ENCODE measurements at places on chromosomes 3 and 15.
A peak's percentile ranks its signal among the peaks of the same experiment; 100 is the strongest.

GRCh38 chr3:109325657-109326056 lies 9.3 kb upstream of the DPPA2 start:
- no peaks in the 10 kb centered on the region for H3K36me3 ChIP-seq
- DNase-seq, result no peak
- no peak overlapping the region for H3K27ac ChIP-seq
- H3K27me3 ChIP-seq, result peaks cover 2% of the 10 kb centered on the region
- no peak overlapping the region for H3K4me3 ChIP-seq

DNA sequence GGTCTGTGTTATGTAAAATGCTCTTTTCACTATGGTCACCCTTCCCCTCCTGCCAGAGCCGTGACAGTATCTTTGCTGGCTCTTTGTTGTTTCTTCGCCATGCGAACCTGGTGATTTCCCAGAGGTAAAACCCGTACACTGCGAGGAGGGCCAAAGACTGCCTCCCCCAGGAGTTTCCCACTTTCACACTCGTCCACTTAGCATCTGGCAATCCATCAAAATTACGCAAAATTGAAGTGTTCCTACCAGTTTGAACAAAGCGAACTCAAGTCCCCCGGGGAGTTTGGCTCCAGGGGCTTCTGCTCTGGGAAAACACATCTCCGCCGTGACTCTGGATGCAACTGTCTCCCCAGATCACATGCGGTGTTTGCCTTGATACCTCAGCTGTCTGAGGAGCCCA lies 239.9 kb downstream of the FAM43A start:
- H3K4me3 ChIP-seq, result no peak overlapping the region
- H3K36me3 ChIP-seq, result no peaks in the 10 kb centered on the region
- no peaks in the 10 kb centered on the region for H3K4me1 ChIP-seq
- H3K27me3 ChIP-seq, result peaks cover 8% of the 10 kb centered on the region

DNA sequence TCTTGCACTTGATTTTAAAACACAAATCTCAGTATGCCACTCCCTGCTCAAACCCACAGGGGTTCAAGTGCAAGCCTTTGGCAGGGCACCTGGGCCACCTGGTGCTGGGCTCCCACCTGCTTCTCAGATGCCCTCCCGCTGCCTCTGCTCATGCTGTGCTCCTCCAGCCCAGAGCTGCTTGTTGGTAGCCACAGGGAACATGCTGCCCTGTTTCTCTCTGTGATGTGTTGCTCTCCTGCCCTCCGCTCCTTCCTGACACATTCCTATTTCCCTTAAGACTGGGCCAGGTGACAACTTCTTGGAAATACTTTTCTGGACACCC lies 27.1 kb upstream of the KY start:
- no peaks in the 10 kb centered on the region for H3K4me1 ChIP-seq
- no peak overlapping the region for H3K27ac ChIP-seq
- no peaks in the 10 kb centered on the region for H3K27me3 ChIP-seq

DNA sequence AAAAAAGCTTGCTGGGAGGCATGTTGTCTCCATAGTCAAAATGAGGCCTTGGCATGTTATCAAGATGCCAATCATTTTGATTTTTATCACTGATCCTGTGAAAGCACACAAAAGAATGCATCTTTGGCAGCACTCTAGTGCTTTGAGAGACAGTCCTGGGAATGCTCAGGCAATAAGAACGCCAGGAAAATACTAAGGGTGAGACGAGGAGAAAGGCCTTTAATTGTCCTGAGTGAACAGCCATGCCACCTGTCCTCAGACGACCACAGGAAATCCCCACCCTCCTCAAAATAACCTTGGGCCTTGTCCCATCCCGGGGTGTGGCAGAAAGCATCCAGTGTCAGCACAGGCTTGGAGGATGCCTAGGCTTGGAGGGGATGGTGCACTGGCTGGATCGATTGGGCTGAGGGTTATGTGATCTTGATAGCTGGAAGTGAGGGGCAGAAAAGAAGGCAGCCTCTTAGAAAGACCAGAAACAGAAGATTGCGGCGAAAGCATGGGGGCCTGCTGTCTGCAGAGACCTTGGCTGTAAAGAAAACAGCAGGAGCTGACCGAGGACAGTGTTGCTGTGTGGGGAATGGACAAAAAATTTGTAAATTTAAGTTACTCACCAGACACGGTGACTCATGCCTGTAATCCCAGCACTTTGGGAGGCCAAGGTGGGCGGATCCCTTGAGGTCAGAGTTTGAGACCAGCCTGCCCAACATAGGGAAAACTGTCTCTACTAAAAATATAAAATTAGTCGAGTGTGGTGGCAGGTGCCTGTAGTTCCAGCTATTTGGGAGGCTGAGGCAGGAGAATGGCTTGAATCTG lies 7.3 kb downstream of the TMEM158 start:
- DNase-seq, result no peak
- H3K27me3 ChIP-seq, result peaks cover 23% of the 10 kb centered on the region
- H3K4me3 ChIP-seq, result no peak overlapping the region
- H3K27ac ChIP-seq, result no peak overlapping the region
- H3K36me3 ChIP-seq, result no peaks in the 10 kb centered on the region

GRCh38 chr3:42660898-42661297 lies 7.4 kb downstream of the ZBTB47 start:
- no peaks in the 10 kb centered on the region for H3K36me3 ChIP-seq
- H3K27me3 ChIP-seq, result no peaks in the 10 kb centered on the region
- H3K27ac ChIP-seq, result no peak overlapping the region
- no peak overlapping the region for H3K4me3 ChIP-seq

GRCh38 chr3:126341755-126342150 lies 15.5 kb downstream of the KLF15 start:
- H3K36me3 ChIP-seq, result no peaks in the 10 kb centered on the region
- no peak overlapping the region for H3K27ac ChIP-seq
- no peaks in the 10 kb centered on the region for H3K27me3 ChIP-seq
- H3K4me3 ChIP-seq, result no peak overlapping the region

- DNase-seq, result no peak
- no peak overlapping the region for H3K27ac ChIP-seq
- no peaks in the 10 kb centered on the region for H3K4me1 ChIP-seq
- no peaks in the 10 kb centered on the region for H3K36me3 ChIP-seq
- no peaks in the 10 kb centered on the region for H3K27me3 ChIP-seq
These were observed 49.2 kb downstream of the ARHGAP11B start for GRCh38 chr15:30675126-30675525.

GRCh38 chr3:61251174-61251972 lies at the start of gene FHIT:
Gene FHIT (minus strand): TSS chr3:61251452.
- H3K27ac ChIP-seq, result peak within 1 kb of the TSS; percentile 55
- H3K4me3 ChIP-seq, result peak within 1 kb of the TSS; percentile 97
- H3K36me3 ChIP-seq, result no peaks in the 10 kb centered on the region
- peaks cover 20% of the 10 kb centered on the region for H3K4me1 ChIP-seq

GRCh38 chr3:62615258-62615849 lies 242.0 kb upstream of the FEZF2 start:
- no peaks in the 10 kb centered on the region for H3K36me3 ChIP-seq
- peaks cover 2% of the 10 kb centered on the region for H3K27me3 ChIP-seq
- H3K4me1 ChIP-seq, result no peaks in the 10 kb centered on the region
- H3K27ac ChIP-seq, result no peak overlapping the region

DNA sequence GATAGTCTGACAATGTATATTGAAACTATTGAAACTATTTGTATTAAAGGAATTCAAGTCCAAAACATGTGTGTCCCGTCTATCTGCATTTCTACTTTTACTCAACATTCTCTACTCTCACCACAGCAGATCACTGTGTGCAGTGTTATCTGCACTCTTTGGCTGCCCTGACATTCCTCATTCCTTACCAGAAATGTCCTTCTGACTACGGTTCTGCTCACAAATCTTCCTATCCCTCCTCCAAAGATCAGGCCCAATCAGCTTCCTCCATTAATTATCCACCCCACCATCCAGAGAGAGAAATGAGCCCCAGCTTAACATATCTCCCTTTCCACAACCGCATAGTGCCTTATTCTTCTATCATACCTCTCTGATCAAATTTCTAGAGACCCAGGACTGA lies 94.7 kb downstream of the TBL1XR1 start:
- H3K36me3 ChIP-seq, result no peaks in the 10 kb centered on the region
- H3K27me3 ChIP-seq, result no peaks in the 10 kb centered on the region
- peaks cover 37% of the 10 kb centered on the region for H3K4me1 ChIP-seq
- no peak overlapping the region for H3K4me3 ChIP-seq
- DNase-seq, result no peak
